GM23338 (cell line): ENCODE measurements at places on chromosomes 16 and 17. TPM values are rescaled to one million over a fixed set of nuclear protein-coding genes. Genes with fewer than 3 reads are reported as not detected.

TMEM238L gene
- total RNA-seq, result not detected in 2 replicates

- peak; percentile 90 for DNase-seq
- no peak overlapping the region for H3K27ac ChIP-seq
- no peak overlapping the region for H3K4me3 ChIP-seq
- H3K27me3 ChIP-seq, result no peaks in the 10 kb centered on the region
- no peaks in the 10 kb centered on the region for H3K36me3 ChIP-seq
Observed at GRCh38 chr16:20300312-20301097, 26.8 kb downstream of the GP2 start.

GRCh38 chr17:74150428-74151025, 53.0 kb upstream of the RPL38 start:
- no peaks in the 10 kb centered on the region for H3K27me3 ChIP-seq
- H3K27ac ChIP-seq, result no peak overlapping the region
- H3K4me1 ChIP-seq, result peaks cover 8% of the 10 kb centered on the region
- H3K36me3 ChIP-seq, result no peaks in the 10 kb centered on the region
- H3K4me3 ChIP-seq, result no peak overlapping the region

DNA sequence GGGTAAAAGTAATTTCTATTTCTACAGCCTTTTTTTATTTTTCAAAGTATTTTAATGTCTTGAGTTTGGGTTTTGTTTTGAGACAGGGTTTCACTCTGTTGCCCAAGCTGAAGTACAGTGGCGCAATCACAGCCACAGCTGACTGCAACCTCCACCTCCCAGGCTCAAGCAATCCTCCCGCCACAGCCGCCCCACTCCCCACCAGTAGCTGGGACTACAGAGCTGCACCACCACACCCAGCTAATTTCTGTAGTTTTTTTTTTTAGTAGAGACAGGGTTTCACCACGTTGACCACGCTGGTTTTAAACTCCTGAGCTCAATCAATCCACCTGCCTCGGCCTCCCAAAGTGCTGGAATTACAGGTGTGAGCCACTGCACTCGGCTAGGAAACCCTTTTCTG, 44.0 kb downstream of the TUBD1 start:
- DNase-seq, result no peak
- no peak overlapping the region for H3K4me3 ChIP-seq
- H3K4me1 ChIP-seq, result peaks cover 17% of the 10 kb centered on the region
- H3K27ac ChIP-seq, result no peak overlapping the region
- H3K36me3 ChIP-seq, result no peaks in the 10 kb centered on the region
- H3K27me3 ChIP-seq, result no peaks in the 10 kb centered on the region

DNA sequence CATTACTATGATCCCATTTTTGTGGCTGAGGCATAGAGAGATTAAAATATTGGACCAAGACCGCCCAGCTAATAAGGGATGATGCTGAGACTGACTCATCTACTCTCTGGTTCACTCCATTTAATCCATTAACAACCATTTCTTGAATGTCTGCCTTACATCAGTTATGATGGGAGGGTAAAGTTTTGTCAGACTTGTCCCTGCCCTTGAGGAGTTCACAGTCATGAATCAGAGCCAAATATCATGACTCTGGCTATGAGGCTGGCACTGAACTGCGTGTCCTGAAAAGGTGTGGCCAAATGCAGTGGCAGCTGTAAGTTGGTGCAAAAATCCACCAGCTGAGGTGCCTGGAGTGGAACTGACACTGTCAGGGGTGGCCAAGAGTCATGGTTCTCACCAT, 35.0 kb upstream of the MAF start:
- no peaks in the 10 kb centered on the region for H3K4me1 ChIP-seq
- H3K36me3 ChIP-seq, result no peaks in the 10 kb centered on the region
- no peaks in the 10 kb centered on the region for H3K27me3 ChIP-seq
- no peak overlapping the region for H3K4me3 ChIP-seq
